Stimulated activated CD8-positive, alpha-beta memory T cell treated with anti-CD3 and anti-CD28 coated beads, Interleukin-4, amount 100 ng/mL, for 4 hours (primary cell): ENCODE measurements at places on chromosomes 2 and 18.

DNA sequence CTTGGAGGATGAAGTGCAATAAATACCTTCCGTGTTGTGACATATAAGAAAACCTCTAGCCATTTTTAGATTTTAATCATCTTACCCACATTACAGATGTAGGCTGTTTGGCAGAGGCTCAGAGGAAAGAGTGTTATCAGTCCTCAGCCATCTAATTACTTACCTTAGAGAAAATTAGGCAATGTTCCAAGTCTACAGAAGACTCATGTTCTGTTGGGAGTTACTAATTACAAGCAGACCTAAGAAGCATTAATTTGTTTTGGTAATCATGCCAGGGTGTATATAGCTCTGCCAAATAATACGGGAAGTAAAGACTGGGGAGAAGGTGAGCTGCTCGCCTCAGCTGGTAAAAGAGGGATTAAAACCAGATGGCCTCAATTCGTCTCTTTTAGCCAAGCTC is 125.8 kb upstream of the PGAP1 start:
- no peak for DNase-seq

GRCh38 chr2:226845386-226846116 is 9.7 kb downstream of the RHBDD1 start:
- DNase-seq = no peak

GRCh38 chr18:55582325-55582724 is 5.7 kb downstream of the TCF4 start:
- no peak for DNase-seq

DNA sequence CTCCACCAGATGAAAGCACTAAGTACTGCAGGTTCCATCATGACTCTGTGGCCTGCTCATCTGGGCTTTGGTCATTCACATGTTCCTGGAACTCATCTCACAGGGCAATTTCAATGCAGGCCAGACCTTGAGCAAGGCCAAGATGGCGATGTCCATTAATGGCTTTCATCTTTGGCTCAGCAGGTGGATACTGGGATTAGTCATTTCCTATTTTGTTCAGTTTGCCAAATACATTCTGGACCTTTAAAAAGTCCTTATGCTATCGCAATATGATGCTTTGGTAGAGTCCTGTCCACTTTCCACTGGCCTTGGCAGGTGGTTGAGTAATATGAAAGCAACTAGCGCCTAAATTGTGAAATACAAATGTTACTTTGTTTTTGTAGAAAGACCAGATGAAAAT is 170.1 kb upstream of the REV1 start:
- DNase-seq = no peak

DNA sequence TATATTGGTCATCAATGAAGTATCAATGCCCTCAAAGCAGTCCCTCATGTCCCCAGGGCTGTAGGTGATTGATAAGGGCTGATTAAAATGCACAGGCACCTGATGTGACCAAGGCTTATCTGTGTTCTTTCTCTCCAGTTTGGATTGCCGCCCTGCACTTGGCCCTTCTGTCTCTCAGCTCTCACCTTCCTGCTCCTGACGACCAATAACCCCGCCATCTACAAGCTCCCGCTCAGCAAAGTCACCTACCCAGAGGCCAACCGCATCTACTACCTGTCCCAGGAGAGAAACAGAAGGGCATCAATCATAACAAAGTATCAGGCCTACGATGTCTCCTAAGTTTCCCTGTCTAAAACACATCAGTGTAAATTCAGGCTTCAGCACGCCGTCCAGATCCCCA is 41.8 kb upstream of the SLC14A1 start:
- DNase-seq = no peak

- DNase-seq = no peak
Observed at GRCh38 chr2:157333304-157334047, 7.9 kb upstream of the ERMN start.

DNA sequence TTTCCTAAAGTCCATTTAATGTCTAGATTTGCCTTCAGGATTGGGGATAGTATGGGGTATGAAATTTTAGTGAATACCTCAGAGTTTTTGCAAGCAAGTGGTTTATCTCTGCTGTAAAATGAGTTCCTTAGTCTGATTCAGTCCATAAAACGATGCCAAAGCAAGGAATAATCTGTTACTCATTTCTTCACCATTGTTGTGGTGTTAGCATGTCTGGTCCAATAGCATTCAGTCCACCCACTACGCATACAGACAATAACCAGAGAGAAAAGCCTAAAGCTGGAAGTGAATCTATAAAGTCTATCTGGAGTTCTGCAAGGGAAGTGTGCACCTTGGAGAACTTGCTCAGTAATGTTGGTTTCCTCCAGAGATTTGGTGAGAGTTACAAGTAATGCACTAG is 12.9 kb upstream of the DPP4 start:
- no peak for DNase-seq

DNA sequence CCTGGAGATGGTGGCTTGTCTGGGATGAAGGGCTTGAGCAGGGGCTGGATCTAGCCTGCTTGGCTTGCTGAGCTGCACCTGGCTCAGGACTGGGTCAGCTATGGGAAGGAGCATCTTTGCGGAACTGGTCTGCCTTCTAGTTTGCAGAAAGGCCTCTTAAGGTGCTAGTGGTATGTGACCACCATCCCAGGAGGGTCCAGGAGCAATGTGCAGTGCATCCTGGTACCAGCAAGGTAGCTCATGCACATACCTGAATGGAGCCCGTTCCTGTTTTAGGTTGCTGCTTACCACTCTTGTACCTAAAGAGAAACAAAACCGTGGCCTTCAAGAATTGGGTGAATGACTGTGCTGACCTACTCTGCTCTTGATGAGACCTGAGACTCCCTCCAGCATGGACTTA is 118.6 kb upstream of the PELI1 start:
- no peak for DNase-seq

- DNase-seq = no peak
Observed at GRCh38 chr2:166375195-166375735, 479 bp downstream of the SCN9A start.

- DNase-seq = no peak
Observed at GRCh38 chr2:68646303-68646702, 2.9 kb downstream of the PROKR1 start.

DNA sequence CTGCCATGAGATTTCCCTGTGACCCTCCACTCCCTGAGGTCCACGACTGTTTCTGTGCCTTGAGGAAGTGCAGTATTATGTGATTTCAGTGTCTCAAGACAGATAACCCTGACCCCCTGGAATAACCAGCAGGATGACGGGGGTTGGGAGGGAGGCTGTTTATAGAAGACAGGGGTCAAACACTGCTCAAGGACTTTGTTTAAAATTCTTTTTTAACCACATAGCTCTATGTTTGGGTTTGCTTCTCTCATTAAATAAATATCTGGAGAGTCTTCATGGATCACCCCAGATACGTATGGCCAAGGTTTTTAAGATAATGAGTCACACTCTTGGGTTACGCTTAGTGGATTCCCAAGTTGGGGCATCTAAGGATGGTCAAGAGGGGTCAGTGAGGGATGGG is 523.8 kb upstream of the TNP1 start:
- DNase-seq = no peak

DNA sequence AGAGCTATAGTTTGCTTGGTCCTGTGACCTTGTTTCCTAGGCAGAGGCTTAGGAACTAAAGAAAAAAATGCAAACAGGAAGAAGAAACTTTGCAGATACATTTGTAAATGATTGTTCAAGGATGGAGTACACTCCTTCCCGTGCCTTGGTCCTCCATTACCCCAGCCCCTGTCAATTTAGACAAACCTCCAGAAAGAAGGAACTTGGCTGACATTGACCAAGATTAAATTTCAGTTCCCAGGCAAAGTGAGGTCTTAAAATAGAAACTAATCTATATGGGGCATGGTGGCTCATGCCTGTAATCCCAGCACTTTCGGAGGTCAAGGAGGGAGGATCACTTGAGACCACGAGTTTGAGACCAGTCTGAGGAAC is 179.9 kb upstream of the FN1 start:
- DNase-seq = no peak

- DNase-seq = no peak
Observed at GRCh38 chr18:75984853-75985252, 510.2 kb downstream of the ZNF516 start.

- no peak for DNase-seq
Observed at GRCh38 chr2:137748533-137748932, 215.7 kb upstream of the HNMT start.

GRCh38 chr2:204072443-204073324 is 136.1 kb downstream of the ICOS start:
- peak; percentile 4 for DNase-seq

DNA sequence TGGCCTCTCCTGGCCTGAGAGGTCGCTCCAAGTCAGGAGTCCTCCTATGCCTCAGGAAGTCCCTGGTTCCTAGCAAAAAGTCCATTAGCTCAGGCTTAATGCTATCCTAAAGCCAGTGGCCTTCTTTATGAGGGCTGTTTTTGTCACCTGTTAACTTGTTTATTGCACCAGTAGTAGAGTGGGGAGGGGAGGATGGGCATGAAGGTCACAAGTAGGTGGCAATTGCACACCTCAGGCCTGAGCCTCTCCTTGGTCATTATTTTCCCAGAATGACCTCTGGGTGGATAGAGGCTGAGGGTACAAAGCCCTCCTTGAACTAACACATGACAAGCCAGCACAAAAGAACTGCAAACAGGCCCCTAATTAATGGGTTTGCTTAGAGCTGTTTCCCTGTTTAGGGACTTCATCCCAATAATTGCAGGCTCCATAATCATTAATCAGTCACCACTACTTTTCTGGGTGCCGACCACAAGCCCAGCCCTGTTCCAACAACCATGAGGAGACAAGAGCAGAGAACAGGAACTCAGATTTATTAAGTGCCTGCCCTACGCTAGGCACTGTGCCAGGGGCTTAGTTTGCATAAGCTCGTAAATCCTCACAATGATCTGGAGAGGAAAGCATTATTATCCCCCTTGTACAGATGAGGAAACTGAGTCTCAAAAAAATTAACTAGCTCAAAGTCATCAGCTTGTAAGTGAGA is 123.0 kb upstream of the PKDCC start:
- DNase-seq = no peak

DNA sequence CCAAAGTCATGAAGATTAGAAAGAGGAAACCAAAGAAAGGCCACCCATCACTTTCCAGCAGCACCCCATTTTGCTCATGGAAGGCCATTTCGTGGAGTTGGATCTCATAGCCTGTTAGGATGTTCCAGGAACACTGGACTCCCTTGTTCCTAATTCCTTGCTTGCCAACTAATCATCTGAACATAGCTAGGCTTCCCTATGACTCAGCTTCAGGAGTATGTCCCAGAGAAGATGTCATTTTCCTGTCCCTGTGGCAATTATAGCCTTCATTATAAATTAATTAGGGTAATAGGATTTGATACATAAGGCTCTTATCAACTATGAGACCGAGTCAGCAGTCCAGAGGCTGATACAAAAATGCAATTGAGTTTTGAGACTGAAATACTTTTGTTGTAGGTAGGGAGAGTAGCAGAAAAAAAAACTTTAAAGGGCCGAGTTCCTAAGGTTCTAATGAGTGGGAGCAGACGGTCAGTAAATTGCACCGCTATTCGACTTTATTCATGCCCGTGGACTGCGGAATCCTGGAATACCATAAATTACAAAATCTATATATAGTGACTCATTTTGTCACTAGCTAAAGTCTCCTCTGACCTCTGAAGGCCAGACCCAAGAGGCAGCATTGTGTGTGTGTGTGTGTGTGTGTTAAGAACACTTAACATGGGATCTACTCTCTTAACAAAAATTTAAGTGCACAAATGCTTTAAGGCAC is 311.8 kb downstream of the FBXO15 start:
- DNase-seq = no peak

GRCh38 chr18:59938676-59939075 is 38.9 kb downstream of the PMAIP1 start:
- DNase-seq = no peak

DNA sequence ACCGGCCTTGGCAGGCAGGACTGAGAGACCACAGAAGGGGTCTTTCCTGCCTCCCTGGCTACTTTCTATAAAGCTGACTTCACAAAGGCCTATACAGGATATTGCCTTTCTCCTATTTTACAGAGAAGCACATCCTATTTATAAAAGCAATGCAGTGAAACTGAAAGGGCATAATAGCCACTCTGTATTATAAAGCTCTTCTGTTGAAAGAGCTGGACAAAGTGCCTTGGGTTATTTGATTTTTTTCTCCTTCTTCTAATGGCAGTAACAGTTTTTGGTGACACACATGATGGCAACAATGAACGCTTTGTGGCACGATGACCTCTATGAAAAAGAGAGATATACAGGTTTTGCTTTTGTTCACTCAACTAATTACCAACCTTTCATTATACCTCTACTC is 281.1 kb downstream of the ZNF516 start:
- no peak for DNase-seq

DNA sequence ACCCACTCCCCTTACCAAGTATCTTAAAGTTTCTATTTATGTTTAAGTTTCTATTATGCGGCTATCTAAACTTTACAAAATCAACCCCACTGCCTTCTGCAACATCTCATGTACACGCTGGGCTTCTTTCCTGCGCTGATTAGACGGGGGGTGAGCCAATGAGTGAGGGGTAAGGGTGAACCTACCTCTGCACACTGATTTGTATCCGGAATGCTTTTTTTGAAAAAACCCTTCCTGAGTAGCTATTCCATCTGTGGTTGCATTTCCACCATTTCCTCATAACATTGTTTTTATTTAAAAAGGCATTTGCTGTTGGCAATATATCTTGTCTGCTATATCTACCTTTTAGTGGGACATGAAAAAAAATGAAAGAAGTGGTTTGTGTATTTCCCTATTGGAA is 6.3 kb downstream of the ALPG start:
- DNase-seq = no peak

GRCh38 chr2:79670198-79670597 is 157.3 kb downstream of the CTNNA2 start:
- no peak for DNase-seq

GRCh38 chr2:28915939-28916338 is 21.5 kb downstream of the WDR43 start:
- no peak for DNase-seq

DNA sequence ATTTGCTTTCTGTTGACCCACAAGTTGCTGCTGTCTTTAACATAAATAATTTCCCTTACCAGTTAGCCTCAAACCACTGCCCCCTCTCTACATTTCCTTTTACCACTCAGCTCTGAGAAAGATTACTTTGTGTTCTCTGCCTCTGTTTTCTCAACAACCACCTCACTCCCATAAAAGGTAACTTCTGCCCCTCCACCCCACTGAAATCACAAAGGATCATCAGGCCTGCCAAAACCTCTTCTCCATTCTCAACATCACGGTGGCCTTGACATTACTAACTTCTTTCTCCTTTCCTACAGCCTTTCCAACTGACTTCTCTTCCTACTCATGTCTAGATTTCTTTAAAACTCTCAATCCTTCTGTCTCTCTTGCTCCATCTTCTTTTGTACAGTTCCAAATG is 10.1 kb downstream of the ACADL start:
- DNase-seq = no peak
